ENCODE measurements at places on chromosomes 7 and 10. TPM values are rescaled to one million over a fixed set of nuclear protein-coding genes. Genes with fewer than 3 reads are reported as not detected.
A peak's percentile ranks its signal among the peaks of the same experiment; 100 is the strongest.

- H3K27ac ChIP-seq = no peak overlapping the region
- no peaks in the 10 kb centered on the region for H3K36me3 ChIP-seq
- H3K27me3 ChIP-seq = no peaks in the 10 kb centered on the region
- no peak overlapping the region for H3K4me3 ChIP-seq
Measured at GRCh38 chr7:598899-599298, 79.3 kb upstream of the PDGFA start.

GRCh38 chr10:5571826-5572225, 47.1 kb downstream of the CALML3 start:
- H3K27me3 ChIP-seq = no peaks in the 10 kb centered on the region
- no peak overlapping the region for H3K4me3 ChIP-seq
- no peak for DNase-seq
- no peaks in the 10 kb centered on the region for H3K36me3 ChIP-seq
- H3K4me1 ChIP-seq = peaks cover 21% of the 10 kb centered on the region

DNA sequence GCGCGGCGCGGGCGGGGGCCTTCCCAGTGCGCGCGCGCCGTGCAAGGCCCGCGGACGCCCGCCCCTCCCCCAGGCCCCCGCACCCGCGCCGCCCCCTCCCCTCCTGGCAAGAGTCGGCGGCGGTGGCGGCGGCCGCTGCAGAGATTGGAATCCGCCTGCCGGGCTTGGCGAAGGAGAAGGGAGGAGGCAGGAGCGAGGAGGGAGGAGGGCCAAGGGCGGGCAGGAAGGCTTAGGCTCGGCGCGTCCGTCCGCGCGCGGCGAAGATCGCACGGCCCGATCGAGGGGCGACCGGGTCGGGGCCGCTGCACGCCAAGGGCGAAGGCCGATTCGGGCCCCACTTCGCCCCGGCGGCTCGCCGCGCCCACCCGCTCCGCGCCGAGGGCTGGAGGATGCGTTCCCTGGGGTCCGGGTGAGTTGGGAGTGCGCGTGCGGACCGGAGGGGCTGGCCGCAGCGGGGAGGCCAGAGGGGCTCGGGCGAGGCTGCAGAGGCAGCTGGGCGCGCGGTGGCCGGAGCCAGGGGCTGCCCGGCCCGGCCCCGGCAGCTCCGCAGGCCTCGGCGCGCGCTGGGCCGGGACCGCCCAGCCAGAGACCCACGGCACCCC, at the start of gene BMPR1A:
TSS of gene BMPR1A (plus strand) at position 109 of the 602 bp plus-strand sequence. CDS start 119,400 bp downstream, outside the sequence.
- peak; percentile 86 for DNase-seq
- H3K4me1 ChIP-seq = peaks cover 9% of the 10 kb centered on the region
- H3K27me3 ChIP-seq = no peaks in the 10 kb centered on the region
- peak within 1 kb of the TSS; percentile 90 for H3K4me3 ChIP-seq

DNA sequence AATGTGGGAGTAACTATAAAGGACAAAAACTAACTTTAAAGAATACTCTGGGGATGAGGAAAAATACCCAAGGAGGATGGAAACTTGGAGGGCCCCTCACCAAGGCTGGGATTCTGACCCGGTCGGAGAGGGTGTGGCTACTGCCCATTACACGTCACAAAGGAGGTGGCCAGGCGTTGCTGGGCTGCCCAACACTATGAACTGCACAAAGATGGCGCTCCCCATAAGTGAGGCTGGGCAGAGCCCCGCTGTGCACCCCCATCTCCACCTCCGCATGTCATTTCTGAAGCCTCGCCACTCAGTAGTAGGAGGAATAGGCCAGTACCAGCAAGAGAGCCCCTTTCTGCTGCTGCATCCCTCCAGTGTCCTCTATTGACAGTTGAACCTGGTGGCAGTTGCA, 290.1 kb upstream of the ZNF32 start:
- no peak overlapping the region for H3K27ac ChIP-seq
- no peak for DNase-seq
- H3K4me3 ChIP-seq = no peak overlapping the region
- no peaks in the 10 kb centered on the region for H3K27me3 ChIP-seq
- no peaks in the 10 kb centered on the region for H3K4me1 ChIP-seq

GRCh38 chr10:98074315-98074911, 44.0 kb upstream of the CRTAC1 start:
- H3K27me3 ChIP-seq = no peaks in the 10 kb centered on the region
- no peak overlapping the region for H3K27ac ChIP-seq
- no peak overlapping the region for H3K4me3 ChIP-seq
- H3K4me1 ChIP-seq = no peaks in the 10 kb centered on the region
- H3K36me3 ChIP-seq = no peaks in the 10 kb centered on the region
- DNase-seq = peak; percentile 24

- no peak overlapping the region for H3K27ac ChIP-seq
- no peak overlapping the region for H3K4me3 ChIP-seq
Measured at GRCh38 chr10:6233725-6234277, 31.1 kb downstream of the PFKFB3 start.

DNA sequence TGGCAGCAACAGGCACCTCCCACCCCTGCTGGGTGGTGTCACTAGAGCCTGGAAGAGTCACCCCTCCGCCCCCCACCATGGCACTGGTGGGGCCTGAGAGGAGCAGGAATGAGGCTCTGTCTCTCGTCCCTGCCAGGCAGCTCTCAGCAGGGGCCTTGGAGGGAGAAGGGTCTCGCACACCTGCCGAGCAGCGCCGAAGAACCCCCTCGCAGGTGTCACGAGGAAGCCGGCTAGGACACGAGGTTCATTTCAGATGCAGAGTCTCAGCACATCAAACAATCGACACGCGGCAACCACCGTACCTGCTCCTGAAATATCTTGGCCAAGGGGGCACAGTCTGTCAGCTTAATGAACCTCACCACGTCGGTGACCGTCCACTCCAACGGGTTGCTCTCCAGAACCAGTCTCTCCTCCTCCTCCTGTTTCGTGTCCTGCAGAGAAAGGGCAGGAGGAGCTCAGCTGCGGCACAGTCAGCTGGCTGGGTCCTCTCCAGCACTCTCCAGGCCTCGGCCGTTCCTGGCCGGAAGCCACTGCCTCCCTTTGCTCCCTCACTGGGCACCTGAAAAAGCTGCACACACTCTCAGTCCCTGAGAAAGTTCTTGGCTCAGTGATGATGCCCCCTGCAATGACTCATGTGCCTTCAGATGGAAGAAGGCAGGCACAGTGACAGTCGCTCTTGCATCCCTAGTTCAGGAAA, 240.1 kb downstream of the SFMBT2 start:
- H3K4me1 ChIP-seq = no peaks in the 10 kb centered on the region
- no peaks in the 10 kb centered on the region for H3K36me3 ChIP-seq
- no peak overlapping the region for H3K27ac ChIP-seq
- no peaks in the 10 kb centered on the region for H3K27me3 ChIP-seq
- H3K4me3 ChIP-seq = no peak overlapping the region

- H3K4me1 ChIP-seq = peaks cover 12% of the 10 kb centered on the region
- peaks cover 21% of the 10 kb centered on the region for H3K36me3 ChIP-seq
- no peak for DNase-seq
- no peaks in the 10 kb centered on the region for H3K27me3 ChIP-seq
- no peak overlapping the region for H3K27ac ChIP-seq
Measured at GRCh38 chr7:38190011-38190410, 12.0 kb downstream of the STARD3NL start.

- DNase-seq = peak; percentile 88
- H3K27ac ChIP-seq = peak overlapping the region; percentile 85
- H3K36me3 ChIP-seq = no peaks in the 10 kb centered on the region
- no peaks in the 10 kb centered on the region for H3K27me3 ChIP-seq
- H3K4me1 ChIP-seq = peaks cover 55% of the 10 kb centered on the region
Measured at GRCh38 chr10:72320676-72321247, 34.0 kb downstream of the DNAJB12 start.

GRCh38 chr7:94212160-94212559, 182.5 kb upstream of the COL1A2 start:
- H3K4me1 ChIP-seq = no peaks in the 10 kb centered on the region
- H3K4me3 ChIP-seq = no peak overlapping the region
- DNase-seq = no peak
- H3K27ac ChIP-seq = no peak overlapping the region

- DNase-seq = no peak
- no peak overlapping the region for H3K4me3 ChIP-seq
- peaks cover 59% of the 10 kb centered on the region for H3K36me3 ChIP-seq
- no peaks in the 10 kb centered on the region for H3K27me3 ChIP-seq
- no peaks in the 10 kb centered on the region for H3K4me1 ChIP-seq
Measured at GRCh38 chr7:139711991-139712743, 65.6 kb downstream of the HIPK2 start.

Gene ZNF488
- 2.1 TPM for total RNA-seq

DNA sequence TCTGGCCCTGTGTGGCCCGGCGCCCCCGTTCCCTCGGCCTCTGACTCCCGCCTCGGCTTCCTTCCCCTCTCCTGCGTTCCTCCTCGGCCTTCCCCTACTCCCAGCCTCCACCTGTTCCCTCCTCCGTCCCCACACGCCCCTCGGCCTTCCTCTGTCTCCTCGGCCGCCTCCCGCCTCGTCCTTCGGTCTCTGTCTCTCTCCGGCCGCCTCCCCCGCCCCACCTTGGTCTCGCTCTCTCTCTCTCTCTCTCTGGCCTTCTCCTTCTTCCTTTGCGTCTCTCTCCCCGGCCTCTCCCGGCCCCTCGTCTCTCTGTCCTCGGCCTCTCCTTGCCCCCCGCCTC, 588 bp downstream of the GET4 start:
- H3K27me3 ChIP-seq = no peaks in the 10 kb centered on the region
- H3K4me1 ChIP-seq = peaks cover 28% of the 10 kb centered on the region
- H3K4me3 ChIP-seq = peak overlapping the region; percentile 97
- peaks cover 8% of the 10 kb centered on the region for H3K36me3 ChIP-seq

GRCh38 chr7:145036604-145037405, 201.0 kb upstream of the TPK1 start:
- peak; percentile 75 for DNase-seq
- H3K4me3 ChIP-seq = no peak overlapping the region
- H3K36me3 ChIP-seq = no peaks in the 10 kb centered on the region
- H3K4me1 ChIP-seq = no peaks in the 10 kb centered on the region
- H3K27ac ChIP-seq = no peak overlapping the region

DNA sequence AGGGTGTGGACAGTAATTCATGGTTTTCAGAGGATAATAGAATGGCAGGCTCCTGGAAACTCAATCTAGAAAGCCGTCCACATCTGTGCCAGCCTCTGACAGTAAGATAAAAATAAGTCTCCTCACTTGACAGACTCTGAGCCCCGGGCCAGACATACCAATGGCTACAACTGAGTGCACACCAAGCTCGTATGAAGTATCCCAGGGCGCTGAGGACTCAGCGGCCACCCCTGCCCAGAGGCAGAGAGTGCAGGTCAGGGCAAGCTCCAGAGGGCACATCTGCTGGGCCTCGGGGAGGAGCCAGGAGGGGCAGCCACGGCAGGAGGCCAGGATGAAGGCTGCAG, 262.8 kb upstream of the TCERG1L start:
- no peak for DNase-seq
- no peak overlapping the region for H3K27ac ChIP-seq
- no peaks in the 10 kb centered on the region for H3K36me3 ChIP-seq
- H3K4me3 ChIP-seq = no peak overlapping the region
- H3K27me3 ChIP-seq = no peaks in the 10 kb centered on the region

DNA sequence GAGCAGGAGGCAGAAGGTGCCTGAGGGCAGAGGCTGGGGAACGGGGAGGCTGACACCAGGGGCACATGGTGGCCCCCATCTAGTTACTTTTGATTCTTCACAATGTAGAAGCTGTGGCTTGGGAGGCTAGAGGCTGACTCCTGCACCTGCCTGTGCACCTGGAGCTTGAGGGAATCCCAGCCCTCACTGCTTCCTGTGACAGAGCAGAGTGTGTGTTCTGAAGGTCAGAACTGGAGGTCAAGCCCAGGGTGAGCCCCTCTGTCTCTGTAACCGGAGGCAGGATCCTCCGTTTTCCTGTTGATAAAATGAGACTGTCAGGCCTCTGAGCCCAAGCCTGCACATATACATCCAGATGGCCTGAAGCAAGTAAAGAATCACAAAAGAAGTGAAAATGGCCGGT, 124.8 kb downstream of the ACTR3B start:
- no peak overlapping the region for H3K4me3 ChIP-seq
- no peaks in the 10 kb centered on the region for H3K36me3 ChIP-seq
- H3K4me1 ChIP-seq = no peaks in the 10 kb centered on the region
- DNase-seq = no peak

Gene ENO4
- 0.35 TPM for total RNA-seq

DNA sequence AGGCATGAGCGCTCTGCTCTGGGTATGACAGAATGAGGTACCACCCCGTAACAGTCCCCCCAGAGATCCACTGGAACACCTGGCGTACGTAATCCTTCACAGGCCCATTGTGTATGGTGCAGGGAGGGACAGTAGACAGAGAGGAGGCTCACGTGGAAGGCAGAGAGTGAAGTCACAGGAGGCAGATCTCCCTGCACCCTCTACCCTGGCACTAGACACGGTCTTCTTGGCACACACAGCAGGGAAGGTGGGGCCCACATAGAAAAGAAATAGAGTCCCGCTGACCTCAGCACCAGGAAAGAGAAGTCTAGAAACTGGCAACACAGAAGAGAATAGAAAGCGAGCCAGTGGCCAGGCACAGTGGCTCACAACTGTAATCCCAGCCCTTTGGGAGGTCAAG, 51.9 kb downstream of the SLC29A4 start:
- H3K27me3 ChIP-seq = no peaks in the 10 kb centered on the region
- peaks cover 3% of the 10 kb centered on the region for H3K36me3 ChIP-seq
- no peak overlapping the region for H3K27ac ChIP-seq
- no peaks in the 10 kb centered on the region for H3K4me1 ChIP-seq
- no peak for DNase-seq

- no peak overlapping the region for H3K27ac ChIP-seq
- H3K36me3 ChIP-seq = no peaks in the 10 kb centered on the region
- no peak for DNase-seq
- no peaks in the 10 kb centered on the region for H3K27me3 ChIP-seq
Measured at GRCh38 chr7:105926131-105926530, 36.9 kb upstream of the CDHR3 start.
